ENCODE measurements at places on chromosomes 11 and 22. TPM values are rescaled to one million over a fixed set of nuclear protein-coding genes. Genes with fewer than 3 reads are reported as not detected.

Gene OR10S1
- not detected for total RNA-seq

Gene CARD18
- total RNA-seq, result not detected

Gene ADM2
- total RNA-seq, result 0.26 TPM

Gene ARRB1
- 19.2 TPM for total RNA-seq

Gene LMNTD2
- 4.6 TPM for total RNA-seq

Gene MYOD1
- not detected for total RNA-seq

Gene EFCAB6
- 1.5 TPM for total RNA-seq

Gene TCN1
- total RNA-seq, result 35.4 TPM

Gene PKNOX2
- not detected for total RNA-seq

Gene F2
- not detected for total RNA-seq

Gene OR4A15
- total RNA-seq, result not detected

Gene APOA1
- total RNA-seq, result not detected

Gene NPAS4
- 0.38 TPM for total RNA-seq

DNA sequence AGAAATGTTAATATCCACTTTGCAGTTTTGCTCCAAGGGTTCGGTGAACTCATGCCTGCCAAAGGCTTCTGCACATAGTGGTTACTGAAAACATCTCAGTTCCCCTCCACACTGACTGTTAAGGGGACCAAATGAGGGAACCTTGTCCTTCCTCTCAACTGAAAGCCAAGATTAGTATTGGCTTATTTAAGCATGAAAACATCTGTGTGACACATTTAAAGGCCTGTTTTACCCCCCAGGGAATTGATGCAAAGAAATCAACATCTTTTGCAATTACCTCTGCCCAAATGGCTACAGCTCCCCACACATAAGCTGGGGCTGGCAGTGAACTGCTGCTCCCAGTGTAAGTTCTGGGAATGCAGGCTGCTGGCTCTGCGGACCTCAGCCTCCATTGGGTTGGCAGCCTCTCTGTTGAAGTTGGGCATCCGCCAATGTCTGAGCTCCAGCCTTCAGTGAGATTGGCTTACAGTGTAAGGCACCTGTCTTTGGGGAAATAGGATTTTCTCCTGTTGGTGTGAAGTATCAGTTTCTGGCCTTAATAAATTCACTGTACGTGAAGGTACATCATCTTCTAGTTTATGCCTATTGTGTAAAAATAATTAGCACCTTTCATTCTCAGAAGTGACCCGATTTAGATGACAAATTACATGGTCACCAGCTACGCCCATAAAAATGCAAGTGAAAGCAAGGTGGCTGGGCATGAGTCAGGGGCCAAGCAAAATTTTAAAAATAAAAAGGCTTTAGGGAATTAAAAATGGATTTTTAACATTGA, 213.4 kb upstream of the SYN3 start:
- no peak for DNase-seq

DNA sequence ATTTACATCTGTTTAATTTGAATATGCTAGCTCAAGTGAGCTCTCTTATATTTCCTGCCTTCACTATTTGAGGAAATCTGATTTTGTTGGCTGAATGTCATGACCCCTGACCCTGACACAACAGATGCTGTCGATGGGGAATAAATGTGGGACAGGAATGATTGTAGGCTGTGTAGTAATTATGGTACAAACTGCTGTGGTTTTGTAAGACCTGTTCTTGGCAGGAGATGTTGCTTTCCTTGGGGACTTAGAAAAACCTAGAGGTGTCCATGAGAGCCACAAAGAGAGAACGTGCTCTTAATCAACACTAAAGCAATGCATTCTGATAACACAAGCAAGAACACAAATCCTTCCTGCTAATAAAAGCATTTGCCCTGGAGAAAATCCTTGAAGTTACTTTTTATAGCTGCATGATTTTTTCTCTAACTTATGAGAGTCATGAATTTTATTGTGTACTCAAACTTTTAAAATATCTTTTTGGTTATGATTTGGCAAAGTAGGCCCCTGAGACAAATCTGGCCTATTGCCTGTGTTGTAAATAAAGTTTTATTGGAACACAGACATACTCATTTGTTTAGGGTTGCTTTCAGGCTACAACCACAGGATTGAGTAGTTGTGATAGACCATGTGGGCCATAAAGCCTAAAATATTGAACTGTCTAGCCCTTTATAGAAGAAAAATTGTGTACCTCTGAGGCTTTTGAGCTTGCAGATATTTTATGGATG, 90.2 kb downstream of the DDX10 start:
- no peak for DNase-seq

DNA sequence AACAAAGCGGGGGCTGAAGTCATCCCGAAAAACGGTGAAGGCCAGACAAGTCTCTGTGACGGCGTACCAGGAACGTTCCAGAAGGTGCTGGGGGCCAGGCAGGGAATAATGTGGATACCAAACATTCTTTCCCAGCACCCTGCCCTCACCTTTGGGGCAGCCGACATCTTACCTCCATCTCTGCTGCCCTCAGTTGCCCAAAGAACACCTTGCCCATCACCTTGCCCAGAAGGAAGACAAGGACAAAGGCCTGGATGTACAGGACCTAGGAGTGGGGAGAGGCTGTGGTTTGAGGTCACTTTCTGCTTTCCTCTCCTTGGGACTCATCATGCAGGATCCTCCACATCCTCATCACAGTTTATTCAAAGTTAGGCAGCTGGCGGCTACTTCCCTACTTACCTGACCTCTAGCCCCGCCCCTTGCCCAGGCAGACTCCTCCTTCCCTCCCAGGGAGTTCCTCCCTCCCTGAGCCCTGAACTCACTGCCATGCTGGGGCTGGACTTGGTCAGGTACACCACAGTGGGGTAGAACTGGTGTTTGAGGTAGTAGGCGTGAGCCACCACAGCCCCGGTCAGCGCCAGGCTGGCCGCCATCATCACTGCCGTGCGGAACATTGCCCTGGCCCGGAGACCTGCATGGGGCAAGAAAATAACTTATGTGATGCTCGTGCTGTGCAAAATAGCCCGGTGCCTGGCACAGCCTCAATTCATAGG, 1.2 kb downstream of the SYVN1 start:
- no peak for DNase-seq

DNA sequence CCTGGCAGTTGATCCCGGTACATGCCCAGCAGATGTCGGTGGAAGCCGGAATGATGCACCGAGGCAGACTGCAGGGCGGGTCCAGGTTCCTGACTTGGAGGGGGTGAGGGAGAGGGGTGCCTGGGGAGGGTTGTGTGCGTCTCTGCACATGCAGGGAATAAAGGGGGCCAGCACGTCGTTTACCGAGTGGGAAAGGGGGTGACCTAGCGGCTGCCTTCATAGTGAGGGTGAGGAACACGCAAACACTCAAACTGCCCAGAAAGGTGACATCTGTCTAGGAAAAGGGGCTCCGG, 801.7 kb downstream of the TBC1D22A start:
- no peak for DNase-seq

DNA sequence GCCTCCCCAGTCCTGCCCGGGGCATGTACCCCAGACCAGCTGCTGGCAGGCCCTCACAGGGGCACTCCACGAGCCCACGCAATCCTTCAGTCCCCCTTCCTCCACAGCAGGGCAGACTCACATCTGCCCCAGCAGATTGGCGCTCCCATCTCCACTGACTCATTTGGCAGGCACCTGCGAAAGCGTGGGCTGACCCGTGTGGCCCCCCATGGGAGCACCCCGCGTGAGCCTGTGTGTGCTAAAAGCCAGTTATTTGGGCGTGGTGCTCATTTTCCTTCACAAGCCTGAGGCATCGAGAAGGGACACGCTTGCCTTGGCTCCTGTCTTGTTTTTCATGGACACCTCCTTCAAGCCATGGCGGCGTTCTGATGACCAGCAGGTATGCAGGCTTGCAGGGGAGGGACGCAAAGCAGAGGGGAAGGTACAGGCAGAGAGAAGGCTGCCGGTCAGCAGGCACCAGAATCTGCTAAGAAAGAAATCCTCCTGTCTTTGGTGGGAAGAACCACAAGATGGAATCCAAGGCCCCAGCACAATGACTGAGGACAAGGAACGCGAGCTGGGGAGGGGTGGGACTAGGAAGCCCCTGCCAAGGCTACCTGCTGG, 8.6 kb downstream of the NECTIN1 start:
- no peak for DNase-seq

DNA sequence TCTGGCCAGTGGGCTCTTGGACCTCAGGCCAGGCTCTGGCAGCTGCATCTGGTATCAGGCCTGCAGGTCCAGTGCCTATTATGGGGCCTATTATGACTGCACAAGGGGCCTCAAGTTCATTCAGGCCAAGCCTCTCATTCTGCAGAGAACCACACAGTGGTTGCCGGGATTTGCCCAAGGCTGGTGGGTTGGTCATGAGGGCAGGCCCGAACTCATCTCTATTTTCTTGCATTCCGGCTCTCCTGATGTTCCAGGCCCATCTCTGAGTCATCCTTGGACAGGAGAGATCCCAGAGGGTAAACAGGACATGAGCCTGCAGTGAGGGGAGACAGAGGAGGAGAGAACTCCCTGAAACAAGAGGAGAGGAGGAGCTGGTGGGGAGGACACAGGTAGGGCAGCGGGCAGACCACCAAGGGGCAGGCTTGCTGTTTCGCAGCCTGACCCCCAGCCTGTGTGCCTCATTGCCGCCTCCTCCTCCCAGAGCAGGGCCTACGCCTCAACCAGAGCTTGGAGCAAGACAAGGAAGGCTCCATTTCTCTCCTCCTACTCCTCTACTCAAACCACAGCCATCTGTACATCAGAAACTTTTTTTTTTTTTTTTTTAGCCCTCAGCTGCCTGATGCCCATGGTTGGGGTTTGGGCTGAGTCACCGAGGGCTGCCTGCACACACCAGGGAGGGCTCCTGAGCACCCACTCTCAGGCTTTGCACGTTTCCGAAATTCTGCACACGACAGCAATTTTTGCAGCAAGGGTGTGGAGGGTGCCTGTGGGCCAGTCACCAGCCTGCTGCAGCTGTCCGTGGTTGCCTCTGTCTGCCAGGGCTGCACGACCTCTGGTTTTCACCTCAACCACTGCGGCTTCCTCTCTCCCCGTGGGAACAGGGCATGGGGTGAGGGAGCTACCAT, 12.7 kb upstream of the TREH start:
- no peak for DNase-seq

DNA sequence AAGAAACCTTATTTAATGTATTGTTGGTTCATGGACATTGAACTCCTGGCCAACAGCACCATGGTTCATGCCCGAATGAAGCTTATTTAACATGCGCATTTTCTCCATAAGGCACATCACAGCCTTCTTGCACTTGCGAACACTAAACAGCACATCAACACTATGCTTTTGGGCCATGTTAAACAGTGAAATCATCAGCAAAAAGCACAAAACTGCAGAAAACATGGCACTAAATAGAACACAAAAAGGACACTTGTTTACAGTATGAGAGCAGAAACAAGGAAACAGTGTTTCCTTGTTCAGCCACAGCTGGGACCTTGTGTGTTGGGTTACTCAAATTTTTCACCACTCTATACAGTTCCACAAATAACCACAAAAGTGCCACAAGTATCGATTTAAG, 122.3 kb downstream of the MSANTD4 start:
- no peak for DNase-seq

DNA sequence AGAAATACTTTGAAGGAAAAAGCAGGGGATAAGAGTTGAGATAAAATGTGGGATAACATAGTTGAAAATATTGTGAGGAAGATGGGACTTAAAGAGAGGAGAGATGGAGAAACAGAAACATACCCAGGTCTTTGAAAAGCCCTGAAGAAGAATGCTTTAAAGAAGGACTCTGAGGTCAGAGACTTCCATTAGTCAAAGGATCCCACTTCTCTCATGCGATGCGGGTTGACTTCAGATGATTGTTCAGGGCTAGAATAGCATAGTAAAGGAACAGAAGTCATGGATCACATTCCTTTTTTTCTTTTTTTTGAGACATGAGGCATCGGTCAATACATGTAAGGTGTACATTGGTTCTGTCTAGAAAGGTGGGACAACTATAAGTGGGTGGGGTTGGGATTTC, 3.5 kb upstream of the JAM3 start:
- no peak for DNase-seq

GRCh38 chr11:68140496-68141245, 19.5 kb upstream of the CHKA start:
- DNase-seq, result no peak

DNA sequence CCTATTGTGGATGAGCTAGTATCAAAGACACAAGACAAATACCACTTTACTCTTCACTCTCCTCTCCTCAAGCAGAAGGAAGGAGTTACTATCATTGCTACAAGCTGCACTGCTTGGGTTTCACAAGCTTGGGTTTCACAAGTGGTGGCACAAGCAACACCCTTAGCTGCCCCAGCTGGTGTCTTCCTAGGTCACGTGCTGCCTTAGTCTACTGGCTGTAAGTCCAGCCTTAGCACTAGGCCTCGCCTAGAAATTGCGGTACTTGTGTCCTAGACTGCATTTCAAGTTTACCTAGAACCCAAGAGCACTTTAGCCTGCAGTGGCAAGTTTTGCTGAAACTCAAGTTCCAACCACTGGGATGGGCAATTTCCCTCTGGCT, 86.6 kb downstream of the EHF start:
- no peak for DNase-seq

DNA sequence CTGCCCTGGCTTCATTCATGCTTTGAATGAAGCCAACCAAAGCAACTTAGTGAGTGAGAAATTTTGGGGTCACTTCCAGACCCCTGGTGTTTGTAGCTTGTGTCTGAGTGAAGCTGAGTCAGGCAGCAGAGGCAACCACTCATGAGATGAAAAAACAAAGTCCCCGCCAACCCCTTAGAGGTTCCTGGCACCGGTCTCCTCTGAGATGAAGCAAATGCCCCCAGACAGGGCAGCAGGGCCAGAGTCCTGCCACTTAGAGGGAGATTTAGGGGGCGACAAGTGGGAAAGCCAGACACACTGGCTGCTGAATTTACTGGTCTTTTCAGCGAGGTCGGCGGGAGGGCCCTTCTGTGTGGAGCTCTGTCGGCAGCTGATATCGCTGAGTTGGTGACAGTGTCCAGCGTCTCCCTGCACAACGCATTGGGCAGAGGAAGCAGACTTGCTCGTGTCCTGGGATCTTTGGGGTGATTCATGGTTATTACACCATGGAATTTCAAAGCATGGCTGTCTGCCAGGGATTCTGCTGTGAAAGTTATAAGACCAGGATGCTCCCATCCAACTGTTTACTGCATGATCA, 482.6 kb downstream of the MIAT start:
- no peak for DNase-seq

- DNase-seq, result no peak
These were observed 47.8 kb downstream of the TEAD1 start for GRCh38 chr11:12721816-12722604.

GRCh38 chr11:1442163-1442562, 44.4 kb downstream of the MOB2 start:
- DNase-seq, result no peak

GRCh38 chr11:26579683-26580082, 7.6 kb upstream of the MUC15 start:
- DNase-seq, result no peak

DNA sequence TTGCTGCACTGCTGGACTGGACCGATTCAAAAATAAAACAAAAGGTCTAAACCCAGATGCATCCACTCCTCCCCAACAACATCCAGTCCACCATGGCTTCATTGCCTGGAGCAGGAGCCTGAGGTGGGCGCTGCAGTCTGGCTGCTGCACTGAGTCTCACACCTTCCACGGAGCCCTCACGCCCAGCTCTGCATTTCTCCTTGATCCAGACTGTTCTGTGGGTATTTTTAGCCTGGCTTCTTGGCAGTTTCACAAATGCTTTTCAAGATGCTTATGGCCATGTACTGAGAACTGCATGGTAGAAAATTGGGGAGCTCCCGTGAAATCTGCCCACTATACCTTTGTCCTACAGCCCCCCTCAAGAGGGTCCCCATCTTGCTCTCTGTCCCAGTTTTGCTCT, 53.3 kb upstream of the JAM3 start:
- no peak for DNase-seq

GRCh38 chr11:65976216-65977176, 15.0 kb downstream of the SART1 start:
- no peak for DNase-seq

Data from esophagus squamous epithelium (tissue), 5 donors.